ENCODE measurements at places on chromosomes 16 and 17. TPM values are rescaled to one million over a fixed set of nuclear protein-coding genes. Genes with fewer than 3 reads are reported as not detected.

Gene SLC5A10
- total RNA-seq, result not detected

Gene MYH11
- 0.10 TPM for total RNA-seq

Gene ZNF646
- total RNA-seq, result 32.1 TPM

Gene CCL17
- total RNA-seq, result not detected

Gene CACNG1
- not detected for total RNA-seq

Gene ZSCAN32
- total RNA-seq, result 17.8 TPM

Gene KRTAP4-6
- total RNA-seq, result not detected

Gene CREBBP
- total RNA-seq, result 53.0 TPM

Gene NAGPA
- total RNA-seq, result 12.5 TPM

Gene ACAP1
- total RNA-seq, result 709 TPM

Gene CRYM
- not detected for total RNA-seq

Gene ZFPM1
- total RNA-seq, result 15.7 TPM

Gene MYOCD
- total RNA-seq, result not detected

Gene CNTNAP4
- not detected for total RNA-seq

Gene TTYH2
- 23.8 TPM for total RNA-seq

Data from activated CD4-positive, alpha-beta memory T cell treated with anti-CD3 and anti-CD28 coated beads, Interleukin-2, amount 10 ng/mL, durations not matched to agents 7 days and 5 days (primary cell).